Upper lobe of right lung (tissue), 1 donor: ENCODE measurements at places on chromosomes 3 and 15. TPM values are rescaled to one million over a fixed set of nuclear protein-coding genes. Genes with fewer than 3 reads are reported as not detected.

DNA sequence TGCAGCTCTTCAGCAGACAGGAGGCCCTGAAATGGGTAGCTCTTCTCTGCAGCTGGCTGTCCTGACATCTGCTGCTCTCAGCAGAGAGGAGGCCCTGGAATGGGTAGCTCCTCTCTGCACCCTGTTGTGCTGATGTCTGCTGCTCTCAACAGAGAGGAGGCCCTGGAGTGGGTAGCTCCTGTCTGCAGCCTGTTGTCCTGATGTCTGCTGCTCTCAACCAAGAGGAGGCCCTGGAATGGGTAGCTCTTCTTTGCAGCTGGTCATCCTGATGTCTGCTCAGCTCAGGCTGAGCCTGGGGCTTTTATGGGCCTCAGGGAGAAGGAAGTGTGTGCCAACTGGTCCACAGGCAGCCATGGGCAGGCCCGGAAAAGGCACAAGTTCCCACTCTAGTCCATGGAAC is 66.6 kb downstream of the PIK3CB start:
- no peak for DNase-seq

Gene GP5
- total RNA-seq = 0.26 TPM

Gene SCG5
- total RNA-seq = 0.96 TPM

- no peak for DNase-seq
Measured at GRCh38 chr15:77521206-77521605, 100.5 kb downstream of the HMG20A start.

DNA sequence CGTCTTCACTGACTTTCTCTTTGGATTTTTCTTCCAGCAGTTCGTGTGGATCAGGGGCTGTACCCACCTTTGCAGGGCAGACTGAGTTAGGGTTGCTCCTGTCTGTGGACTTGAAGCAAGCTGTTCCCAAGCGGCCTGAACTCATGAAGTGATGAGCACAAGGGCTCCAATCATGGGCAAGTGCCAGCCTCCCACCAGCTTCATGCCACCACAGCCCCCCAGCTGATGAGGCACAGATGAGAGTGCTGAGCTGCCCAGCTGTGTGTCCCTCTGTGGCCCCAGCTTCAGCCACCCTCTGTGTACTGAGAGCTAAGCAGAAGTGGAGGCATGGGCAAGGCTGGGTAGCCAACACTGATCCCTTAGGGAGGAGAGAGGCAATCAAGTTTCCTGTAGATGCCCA is 3.3 kb upstream of the PLCB2 start:
- peak; percentile 40 for DNase-seq

Gene KLHL40
- not detected for total RNA-seq

- DNase-seq = no peak
Measured at GRCh38 chr3:151630035-151630434, 103.7 kb upstream of the AADACL2 start.

- no peak for DNase-seq
Measured at GRCh38 chr3:67635257-67635656, 19.2 kb downstream of the SUCLG2 start.

- no peak for DNase-seq
Measured at GRCh38 chr15:63573533-63573932, 23.7 kb upstream of the FBXL22 start.

DNA sequence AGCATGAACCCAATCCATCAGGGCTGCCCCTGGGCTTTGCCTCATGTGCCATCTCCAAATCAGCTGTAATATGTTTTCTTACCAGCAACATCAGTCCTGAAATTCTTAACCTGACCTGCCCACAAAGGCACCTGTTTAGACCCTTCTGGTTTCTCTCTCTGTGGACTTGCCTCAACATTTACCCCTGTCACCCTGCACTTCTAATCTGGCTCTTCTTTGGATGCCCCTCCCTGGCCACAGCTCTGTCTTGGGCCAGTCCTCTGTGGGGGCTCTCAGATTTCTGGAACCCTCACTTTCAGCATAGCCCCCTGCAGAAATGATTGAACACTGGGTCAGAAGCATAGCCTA is 168.7 kb upstream of the STAC start:
- no peak for DNase-seq

DNA sequence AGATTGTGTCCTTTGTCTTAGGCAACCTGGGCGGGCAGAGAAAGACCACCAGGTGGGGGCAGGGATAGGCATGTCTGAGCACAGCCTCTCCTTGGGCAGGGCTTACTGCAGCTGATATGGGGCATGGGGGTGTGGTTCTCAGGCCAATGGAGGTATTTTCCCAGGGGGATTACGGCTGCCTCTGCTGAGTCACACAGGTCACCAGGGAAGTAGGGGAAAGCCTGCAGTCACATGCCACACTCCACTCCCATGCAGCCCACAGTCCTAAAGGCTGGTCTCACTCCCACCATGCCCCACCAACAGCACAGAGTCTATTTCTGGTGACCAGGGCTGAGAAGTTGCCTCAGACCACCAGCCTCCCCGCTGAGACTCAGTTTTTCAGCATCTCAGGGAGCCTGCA is 466.4 kb downstream of the DIPK2A start:
- no peak for DNase-seq

DNA sequence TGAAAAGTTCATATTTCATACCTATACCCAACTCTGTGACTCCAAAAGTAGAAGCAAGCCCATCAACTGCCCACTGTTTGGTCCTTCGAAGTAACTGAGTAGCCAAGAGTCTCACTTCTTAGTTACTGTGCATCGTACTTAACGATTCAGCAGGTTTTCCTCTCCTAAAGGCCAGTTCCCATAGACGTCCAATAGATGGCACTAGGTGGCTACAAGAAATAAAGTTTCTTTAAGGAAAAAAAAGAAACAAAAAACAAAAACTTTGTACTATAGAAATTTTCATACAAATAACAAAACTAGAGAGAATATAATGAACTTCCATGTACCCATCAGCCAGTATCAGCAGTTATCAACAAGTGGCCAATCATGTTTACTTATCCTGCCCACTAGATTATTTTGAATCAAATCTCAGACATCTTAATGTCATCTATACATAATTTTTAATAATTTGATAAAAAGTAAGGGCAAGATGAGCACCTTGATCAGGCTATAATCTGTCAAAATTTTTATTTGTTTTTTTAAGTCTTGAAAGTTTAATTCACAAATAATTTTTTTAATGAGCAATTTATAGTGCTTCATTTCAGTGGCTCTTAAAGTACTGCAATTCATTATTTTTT is 63.8 kb upstream of the ACP3 start:
- DNase-seq = no peak

Gene LRRC58
- total RNA-seq = 21.8 TPM

DNA sequence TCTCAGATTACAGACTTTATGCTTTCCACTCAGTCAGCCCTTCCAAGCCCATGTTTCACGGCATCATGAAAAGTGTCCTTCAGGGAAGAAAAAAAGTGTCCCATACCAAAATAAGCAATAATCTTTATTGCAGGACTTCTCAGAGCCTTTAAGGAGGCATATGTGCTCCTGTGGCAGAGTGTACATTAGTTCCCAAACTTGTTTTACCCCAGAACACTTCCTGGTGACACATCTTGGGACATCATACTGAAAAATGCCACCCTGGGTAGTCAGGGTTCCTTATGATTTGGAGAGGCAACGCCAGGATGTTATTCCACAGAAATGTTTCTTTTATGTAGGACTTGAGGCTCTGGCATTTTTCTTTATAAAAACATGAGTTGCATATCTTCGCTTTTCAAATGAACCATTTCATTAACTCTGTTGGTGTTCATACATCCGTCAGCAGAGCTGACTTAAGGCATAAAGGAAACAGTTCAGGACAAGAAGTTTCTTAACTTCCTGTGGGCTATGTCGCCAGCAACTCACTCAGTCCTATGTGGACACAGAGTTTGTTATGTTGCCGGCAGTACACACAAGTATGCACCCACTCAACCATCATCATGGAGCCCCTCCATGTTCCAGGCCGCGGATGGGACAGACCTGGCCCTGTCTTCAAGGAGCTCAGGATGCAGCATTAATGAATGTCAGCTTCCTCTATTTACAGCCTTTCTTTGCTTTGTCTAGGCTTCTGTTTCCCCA is 63.8 kb downstream of the CASR start:
- no peak for DNase-seq

GRCh38 chr15:50143255-50143860 is 24.3 kb upstream of the ATP8B4 start:
- DNase-seq = no peak

DNA sequence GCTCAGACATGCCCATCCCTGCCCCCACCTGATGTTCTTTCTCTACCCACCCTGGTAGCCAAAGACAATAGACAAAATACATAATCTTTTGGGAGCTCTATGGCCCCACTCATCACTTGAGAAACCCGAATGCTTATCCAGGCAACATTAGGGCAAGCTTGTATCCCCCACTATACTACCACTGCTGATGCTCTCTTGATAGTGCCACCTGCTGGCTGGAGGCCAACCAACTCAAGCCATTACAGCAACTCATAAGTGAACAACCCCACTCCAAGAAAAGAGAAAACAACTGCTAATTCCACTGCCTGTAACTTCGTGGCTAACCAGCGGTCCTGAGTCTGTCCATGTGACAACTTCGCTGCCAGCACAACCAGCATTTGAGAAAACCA is 342.5 kb upstream of the TGFBR2 start:
- no peak for DNase-seq

Gene PLSCR5
- not detected for total RNA-seq

Gene CXCR6
- total RNA-seq = 4.7 TPM

Gene CASR
- 0.20 TPM for total RNA-seq

- peak; percentile 53 for DNase-seq
Measured at GRCh38 chr15:40245666-40246450, 7.0 kb downstream of the PAK6 start.

DNA sequence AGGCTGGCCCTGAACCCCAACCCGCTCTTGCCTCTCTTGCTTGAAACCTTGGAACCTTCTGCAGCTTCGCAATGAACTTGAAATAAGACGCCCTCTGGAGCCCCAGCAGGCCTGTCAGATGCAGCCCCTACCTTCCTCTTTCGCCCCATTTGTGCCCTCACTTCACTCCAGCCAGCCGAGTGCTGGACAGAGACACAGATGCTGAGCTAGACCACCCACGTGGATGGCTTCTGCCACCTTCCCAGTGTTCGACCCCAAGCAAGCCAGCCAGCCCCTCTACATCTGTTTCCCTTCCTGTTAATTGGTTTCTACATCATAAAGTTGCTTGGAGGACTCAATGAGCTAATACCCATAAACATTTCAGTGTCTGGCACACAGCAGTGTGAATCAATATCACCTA is 23.8 kb upstream of the SNRPA1 start:
- DNase-seq = peak; percentile 32

DNA sequence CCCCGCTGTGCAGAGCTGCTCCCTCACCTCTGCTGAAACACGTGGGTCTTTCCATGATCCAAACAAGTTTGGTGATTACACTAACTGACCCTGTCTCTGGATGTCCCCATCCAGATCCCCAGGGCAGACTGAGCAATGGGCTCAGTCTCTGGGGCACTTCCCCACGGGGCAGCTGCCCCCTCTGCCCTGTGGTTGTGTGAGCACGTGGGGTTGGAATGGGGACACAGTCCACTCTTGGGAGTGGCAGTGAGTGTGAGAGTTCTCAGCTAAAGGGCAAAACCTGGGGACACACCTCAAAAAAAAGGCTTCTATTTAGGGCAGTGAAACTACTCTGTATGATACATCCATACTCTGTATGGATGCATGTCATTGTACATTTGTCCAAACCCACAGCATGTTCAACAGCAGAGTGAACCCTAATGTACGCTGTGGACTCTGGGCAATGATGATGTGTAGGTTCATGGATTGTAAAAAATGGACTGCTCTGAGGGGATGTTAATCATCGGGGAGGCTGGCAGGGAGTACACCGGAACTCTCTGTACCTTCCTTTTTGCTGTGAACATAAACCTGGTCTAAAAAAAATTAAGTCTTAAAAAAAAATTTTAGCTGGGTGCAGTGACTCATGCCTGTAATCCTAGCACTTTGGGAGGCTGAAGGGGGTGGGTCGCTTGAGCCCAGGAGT is 49.9 kb upstream of the BLM start:
- DNase-seq = peak; percentile 17

GRCh38 chr3:13015286-13016082 is 57.7 kb downstream of the IQSEC1 start:
- peak; percentile 81 for DNase-seq

- DNase-seq = no peak
Measured at GRCh38 chr3:120473389-120473788, 22.6 kb upstream of the FSTL1 start.
